ENCODE measurements at places on chromosomes 2 and 18.

DNA sequence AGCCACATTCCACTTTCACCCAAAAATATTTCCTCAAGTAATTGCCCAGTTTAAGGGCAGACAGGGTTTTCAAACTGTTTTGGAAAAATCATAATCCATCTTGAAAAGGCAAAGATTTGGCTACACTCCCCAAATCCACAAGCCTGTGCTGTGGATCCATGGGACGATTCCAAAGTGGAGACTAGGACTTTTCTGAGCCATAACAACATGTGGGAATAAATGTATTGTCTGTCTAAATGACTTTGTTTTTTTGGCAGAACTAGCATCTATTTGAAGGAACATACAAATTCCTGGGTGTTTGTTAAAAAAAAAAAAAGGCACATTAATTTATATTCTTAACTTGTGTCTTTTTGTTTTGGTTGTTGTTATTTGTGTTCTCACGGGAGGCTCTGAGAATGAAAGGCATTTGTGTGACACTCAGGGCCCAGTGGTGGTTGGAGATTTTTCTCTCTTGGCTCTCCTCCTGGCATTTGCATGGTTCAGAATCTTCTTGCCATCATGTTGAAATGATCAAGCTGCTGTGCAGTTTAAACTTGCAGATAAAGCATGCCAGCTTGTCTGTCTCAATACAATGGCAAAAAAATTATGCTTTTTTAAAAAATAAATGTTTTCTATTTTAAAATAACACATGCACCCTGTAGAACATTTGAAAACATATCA, 277.4 kb downstream of the EN1 start:
- DNase-seq = no peak

DNA sequence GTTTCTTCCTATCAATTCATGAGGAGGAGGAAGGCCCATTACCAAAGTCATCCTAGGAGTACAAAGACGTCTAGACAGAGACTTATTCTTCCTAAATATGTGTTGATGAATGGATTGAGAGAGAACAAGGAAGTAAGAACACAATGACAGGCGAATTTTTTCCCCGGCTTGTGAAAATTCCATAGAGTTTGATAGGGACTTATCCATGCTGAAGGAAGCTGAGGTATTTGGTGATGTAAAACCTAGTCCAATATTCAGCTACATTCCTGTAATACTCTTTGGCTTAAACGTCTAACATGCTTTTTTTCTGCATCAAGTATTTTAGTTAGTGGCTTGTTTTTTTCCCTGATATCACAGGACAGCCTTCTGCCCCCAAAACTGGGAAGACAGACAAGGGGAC, 121.9 kb upstream of the MYT1L start:
- DNase-seq = no peak

- no peak for DNase-seq
These were observed 151.2 kb upstream of the KLF7 start for GRCh38 chr2:207316906-207317305.

DNA sequence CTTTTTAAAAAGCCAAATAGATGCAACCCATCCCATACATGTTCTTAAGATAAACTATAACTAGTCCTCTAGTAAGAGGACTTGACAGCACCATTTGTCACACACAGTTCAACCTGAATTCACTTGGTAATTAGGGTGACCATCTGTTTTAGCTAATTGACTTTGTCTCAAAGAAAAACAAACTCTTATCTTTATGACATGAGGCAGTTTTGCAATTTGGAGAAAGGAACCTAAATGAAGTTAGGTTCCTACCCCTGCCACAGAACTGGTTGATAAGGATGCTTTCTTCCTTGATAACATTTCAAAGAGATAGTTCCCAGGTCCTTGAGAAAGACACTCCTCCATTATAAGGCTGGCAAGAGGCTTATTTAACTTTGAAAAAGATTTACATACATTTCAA, 57.4 kb upstream of the LRRTM1 start:
- DNase-seq = no peak

GRCh38 chr2:66729416-66730330, 294.7 kb downstream of the MEIS1 start:
- DNase-seq = no peak

- DNase-seq = no peak
These were observed 144.6 kb upstream of the CCDC195 start for GRCh38 chr2:224860786-224861185.

GRCh38 chr2:223545830-223546229, 56.3 kb downstream of the SCG2 start:
- DNase-seq = no peak

DNA sequence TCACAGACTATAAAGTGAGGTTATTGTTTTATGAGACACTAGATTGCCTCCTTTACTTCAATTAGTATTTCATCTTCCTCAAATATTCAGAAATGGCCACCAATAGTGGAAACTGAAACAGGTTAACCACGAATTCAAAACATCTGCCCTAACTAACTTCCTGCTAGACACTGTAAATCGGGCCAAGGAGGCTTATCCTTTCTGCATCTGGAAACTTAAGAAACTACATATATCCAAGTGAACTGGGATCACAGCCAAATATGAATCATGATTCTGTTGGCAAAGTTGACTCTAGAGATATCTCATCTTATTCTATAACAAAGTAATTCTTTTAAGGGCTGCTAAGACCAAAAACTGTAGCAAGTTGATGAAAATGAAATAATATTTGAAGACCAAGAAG, 136.6 kb upstream of the ZC3H15 start:
- DNase-seq = peak; percentile 36

- no peak for DNase-seq
These were observed 2.2 kb upstream of the CAVIN2 start for GRCh38 chr2:191848771-191849767.

GRCh38 chr2:42830922-42831574, 38.7 kb upstream of the HAAO start:
- DNase-seq = no peak

All from AG09319 (cell line).